Immature natural killer cell (primary cell): ENCODE measurements at places on chromosomes 7 and 10. TPM values are rescaled to one million over a fixed set of nuclear protein-coding genes. Genes with fewer than 3 reads are reported as not detected.

- DNase-seq: no peak
Observed at GRCh38 chr7:47404010-47404409, 177.9 kb downstream of the TNS3 start.

DNA sequence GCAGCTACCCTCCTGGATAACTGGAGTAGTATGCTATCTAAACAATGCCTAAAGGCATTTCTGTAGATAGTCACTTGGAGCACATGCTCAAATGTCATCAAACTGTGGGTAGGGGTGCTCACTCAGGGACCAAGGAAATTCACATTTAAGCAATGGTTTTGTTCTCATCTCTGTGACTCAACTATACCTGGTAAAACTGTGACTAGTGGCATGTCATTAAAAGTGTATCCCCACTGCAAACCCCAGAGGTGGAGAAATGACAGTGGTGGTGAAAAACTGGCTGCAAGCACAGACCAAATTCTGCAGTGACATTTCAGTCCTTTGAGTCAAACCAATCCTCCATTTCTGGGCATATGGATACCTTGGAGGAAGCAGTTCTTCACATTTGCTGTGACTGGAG lies 134.2 kb upstream of the EFCAB10 start:
- DNase-seq: no peak

DNA sequence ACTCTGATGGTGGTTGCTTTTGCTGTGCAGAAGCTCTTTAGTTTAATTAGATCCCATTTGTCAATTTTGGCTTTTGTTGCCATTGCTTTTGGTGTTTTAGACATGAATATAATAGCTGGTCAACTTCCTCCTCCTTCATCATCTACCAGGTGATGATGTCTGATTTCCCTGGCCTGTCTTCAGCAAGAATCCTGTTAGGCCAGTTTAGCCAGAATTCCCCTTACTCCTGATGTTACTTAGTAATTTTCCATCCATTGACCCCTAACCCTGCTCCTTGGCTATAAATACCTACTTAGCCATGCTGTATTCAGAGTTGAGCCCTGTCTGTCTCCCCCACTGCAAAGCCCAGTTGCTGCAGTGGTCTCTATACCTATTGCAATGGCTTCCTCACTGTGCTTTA lies 91.4 kb downstream of the ZNF777 start:
- DNase-seq: no peak

- DNase-seq: no peak
Observed at GRCh38 chr10:79355420-79356017, 8.2 kb downstream of the PPIF start.

ITPRID1 gene
- polyA plus RNA-seq: not detected

GRCh38 chr7:17293481-17293880 lies 5.0 kb upstream of the AHR start:
- no peak for DNase-seq

HMX2 gene
- polyA plus RNA-seq: not detected

DNA sequence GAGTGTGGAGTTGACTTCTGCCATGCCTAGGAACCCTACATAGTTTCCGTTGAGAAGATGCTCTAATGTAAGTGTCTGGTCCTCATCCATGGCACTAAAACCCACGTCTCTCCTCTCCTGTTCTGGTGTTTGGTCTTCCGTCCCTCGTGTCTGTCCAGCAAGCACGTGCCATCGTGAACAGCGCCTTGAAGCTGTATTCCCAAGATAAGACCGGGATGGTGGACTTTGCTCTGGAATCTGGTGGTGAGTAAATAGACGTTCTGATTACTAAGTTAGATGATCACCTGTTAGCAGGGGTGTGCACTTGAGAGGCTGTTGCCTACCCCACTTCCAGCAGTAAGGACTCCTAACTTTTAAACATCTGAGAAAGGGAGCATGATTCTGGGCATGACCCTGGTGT lies 15.1 kb upstream of the GET4 start:
- no peak for DNase-seq

DNA sequence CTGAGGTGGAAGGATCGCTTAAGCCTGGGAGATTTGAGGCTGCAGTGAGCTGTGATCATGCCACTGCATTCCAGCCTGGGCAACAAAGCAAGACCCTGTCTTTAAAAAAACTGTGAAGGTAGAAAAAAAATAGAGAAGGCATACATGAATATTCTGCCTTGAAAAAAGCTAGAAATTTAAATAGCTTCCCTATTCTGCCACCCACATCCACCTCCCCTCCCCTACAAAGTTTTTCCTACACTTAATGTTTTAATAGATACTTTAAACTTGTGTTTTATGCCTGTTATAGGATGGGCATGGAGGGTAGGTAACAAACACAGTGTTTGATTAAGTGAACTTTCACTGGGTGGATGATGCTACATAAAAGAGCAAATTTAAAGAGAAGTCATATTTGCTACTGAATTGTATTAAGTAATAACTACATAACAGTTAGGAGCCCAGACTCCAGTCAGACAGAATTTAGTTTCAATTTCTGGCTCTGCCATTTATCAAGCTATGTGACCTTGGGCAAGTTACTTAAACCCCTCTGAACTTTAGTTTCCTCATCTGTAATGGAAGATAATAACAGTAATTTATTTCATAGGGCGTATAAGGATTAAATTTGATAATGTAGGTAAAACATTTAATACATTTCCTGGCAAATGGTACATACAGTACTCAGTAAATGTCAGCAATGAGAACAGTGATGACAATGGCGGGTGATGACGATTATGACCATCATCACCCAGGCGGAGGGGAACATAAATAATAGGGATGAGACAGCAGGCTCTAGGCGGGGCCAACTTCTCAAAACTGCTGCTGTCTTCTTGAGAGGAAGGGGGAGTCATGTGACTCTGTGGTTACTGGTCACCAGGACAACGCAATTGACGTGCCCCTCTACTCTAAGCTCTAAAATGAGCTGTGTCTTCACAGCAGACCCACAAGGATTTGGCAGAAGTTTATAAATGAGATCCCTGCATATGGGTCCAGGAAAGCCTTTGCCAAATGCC lies 15.8 kb downstream of the DNMBP start:
- DNase-seq: peak; percentile 55

DNA sequence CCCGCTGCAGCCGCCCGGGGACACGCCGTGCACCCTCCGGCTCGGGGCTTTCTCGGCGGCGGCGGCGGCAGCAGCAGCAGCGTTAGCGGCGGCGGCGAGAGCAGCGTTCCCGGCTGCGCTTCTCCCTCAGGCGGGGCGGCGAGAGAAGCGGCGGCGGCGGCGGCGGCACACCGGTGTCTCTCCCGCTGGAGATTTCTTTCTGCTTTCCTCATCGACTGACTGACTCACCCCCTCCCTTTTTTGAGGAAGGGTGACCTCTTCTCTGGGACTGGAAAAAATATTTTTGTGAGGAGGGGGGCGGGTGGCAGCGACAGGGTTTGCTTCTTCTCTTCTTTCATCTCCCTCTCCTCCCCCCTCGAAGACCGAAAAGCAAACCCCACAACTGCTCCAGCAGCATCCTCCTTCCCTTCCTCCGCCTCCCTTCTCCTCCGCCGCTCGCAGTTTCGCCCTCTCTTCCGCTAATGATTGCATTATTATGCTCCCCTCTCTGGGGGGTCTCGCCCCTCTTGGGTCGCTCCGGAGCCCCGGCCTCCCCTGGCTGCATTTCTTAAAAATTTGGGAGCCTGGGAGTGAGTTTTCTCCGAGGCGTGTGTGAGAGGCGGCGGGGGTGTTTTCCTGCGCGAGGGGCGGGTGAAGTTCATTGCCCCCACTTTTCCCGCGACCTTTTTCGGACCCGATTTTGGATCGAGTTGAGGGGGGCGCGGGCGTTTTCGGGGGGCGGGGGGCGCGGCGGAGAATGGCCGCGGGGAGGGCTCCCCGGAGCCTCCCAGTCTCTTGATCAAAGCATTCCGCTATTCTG lies 411 bp downstream of the AUTS2 start:
- no peak for DNase-seq

PRLHR gene
- not detected for polyA plus RNA-seq

DNA sequence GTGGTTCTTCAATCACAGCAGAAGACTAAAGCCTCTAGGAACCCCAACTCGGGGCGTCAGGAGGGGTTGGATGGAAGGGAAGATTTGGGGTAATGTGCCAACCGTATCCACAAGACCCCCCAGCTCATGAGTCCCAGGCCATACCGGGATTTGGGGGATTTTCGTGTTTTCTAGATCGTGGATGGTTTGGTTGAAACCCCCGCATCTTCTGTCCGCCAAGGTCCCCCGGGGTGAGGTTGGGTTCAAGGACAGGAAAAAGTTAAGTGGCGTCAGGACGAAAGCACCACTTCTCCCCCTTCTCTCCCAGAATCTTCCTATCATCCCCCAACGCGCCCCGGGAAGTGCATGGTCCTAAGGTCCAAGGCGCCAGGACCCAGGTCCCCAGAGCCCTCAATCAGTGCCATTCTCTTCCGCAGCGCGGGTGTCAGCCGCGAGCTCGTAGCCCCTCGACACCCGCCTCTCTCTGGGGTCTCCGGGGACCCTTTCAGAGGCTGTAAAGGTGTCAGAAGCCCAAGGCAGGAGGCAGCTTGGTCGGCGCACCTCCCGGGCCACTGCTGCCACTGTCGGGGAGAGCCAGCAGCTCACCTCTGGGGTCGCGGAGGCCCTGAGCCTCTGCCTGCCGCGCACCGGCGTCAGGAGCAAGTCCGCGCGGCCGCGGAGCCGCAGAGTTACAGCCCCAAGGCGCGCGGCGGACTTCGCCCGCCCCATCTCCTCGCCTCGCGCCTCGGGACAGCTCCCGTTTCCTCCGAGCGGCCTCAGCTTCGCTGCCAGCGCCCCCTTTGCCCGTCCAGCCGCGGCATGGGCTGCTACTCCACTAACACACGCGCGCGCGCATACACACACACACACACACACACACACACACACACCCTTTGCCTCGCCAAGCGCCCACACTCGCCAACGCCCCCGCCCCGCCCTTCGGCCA lies 1.5 kb downstream of the MKX start:
- no peak for DNase-seq

GRCh38 chr7:17580856-17581255 lies 282.4 kb downstream of the AHR start:
- DNase-seq: no peak

STEAP4 gene
- not detected for polyA plus RNA-seq

- peak; percentile 36 for DNase-seq
Observed at GRCh38 chr10:19815036-19815730, 1.0 kb upstream of the PLXDC2 start.

GRCh38 chr7:157501581-157501980 lies 164.8 kb downstream of the DNAJB6 start:
- no peak for DNase-seq

DNA sequence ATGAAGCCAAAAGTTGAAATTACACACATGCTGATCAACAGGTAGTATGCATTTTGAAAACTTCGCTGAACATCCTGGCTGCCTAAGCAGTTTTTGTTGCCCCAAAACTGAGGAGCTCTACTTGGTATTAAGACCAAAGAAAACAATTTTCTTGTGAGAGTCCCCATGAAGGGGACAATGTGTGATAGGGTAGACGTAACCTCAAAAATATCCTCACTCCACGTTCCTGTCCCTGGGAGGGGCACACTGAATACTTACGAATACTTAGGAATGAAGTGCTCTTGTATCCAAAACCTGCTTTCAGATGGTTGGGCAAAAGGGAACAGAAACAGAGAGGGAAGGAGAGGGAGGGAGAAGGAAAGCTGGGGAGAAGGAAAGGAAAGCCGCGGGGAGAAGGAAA lies 24.7 kb downstream of the CCDC6 start:
- no peak for DNase-seq

ANKRD2 gene
- not detected for polyA plus RNA-seq

SPACDR gene
- polyA plus RNA-seq: 0.43 TPM
